Stimulated activated CD4-positive, alpha-beta T cell treated with anti-CD3 and anti-CD28 coated beads, TNF-alpha, amount 100 ng/mL, for 4 hours (primary cell): ENCODE measurements at places on chromosomes 4 and X.

DNA sequence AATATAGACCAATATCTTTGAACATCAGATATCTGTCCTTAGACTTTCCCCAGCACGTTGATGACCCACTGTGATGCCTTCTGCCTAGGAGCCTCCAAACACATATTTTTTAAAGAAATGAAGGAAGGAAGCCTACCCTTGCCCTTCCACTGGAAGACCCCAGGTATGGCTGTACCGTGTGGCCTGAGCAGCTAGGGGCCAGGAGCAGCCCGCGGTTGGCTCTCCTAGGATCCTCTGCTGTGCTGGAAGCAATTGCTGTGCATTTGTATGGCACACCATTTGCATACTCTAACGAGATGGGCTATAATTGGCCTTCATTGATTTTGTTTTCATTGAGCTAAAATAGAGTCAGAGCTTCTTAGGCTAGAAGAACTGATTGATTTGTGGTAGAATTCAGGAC lies 128.8 kb downstream of the GPAT3 start:
- DNase-seq, result no peak

DNA sequence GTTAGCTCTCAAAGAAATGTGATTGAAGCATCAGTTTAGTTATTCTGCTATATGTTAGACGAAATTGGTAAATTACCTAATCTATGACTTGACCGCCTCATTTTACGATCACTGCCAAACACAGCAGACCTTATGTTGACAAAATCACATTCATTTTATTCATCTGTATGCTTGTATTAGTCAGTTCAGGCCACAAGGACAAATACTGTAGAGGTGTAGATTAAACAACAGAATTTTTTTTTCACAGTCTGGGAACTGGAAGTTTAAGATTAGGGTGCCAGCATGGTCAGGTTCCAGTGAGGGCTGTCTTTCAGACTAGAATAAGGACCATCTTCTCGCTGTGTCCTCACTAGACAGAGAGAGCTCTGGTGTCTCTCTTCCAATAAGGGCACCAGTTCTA lies 177.1 kb downstream of the NWD2 start:
- DNase-seq, result no peak

DNA sequence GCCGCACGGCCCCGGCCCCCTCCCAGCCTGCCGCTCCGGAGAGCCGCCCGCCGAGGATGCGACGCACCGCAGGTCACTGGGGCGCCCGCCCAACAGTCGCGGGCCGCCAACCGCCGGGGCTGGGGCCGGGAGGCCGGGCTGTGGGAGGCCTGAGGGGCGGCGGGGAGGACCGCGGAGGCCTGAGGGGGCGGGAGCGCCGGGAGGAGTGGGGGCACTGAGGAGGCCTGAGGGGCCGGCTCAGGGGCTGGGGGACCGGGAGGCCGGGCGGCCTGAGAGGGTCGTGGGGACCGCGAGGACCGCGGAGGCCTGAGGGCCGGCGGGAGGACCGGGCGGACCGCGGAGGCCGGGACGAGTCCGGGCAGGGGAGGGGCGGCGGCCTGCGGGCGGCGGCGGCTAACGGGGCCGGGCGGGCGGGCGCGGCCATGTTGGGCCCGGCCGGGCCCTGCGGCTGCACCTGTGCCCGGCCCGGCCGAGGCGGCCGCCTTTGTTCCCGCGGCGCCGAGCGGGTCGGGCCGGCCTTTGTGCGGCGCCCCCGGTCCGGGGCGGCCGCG lies 353 bp downstream of the NSD2 start:
- DNase-seq, result no peak

DNA sequence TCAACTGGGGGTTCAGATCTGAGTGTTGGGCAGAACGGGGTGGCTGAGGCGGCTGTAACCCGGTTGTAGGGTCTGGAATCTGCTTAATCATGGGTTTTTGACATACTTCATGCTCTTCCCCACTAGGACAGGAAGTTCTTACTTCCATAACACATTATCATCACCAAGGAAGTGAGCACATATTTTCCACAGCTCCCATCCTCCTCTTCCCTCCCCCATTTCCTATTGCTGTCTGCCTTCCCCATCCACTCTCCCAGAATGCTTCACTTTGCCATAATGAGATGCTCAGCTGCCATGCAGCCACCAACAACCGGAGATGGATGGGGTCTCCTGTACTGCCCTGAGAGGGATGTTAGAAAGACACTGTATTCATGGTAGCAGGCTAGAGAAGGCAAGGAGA lies 6.4 kb upstream of the DCUN1D4 start:
- no peak for DNase-seq

DNA sequence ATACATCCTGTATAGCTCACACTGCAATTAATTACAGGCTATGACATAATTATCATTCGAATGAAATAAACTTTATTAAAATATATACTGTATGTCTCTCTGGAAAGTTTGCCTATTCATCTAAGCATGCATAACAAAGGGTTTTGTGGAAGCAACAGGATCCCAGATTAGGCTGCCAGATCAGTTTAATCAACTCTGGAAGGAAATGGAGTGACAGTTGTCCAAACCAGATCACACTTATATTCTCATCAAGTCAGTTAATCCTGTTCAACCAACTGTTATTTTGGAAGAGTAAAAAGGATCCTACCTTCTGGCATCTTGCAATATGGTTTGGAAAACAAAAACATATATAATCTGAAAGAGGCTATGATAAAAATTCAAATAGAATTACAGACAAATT lies 312.2 kb downstream of the FAT4 start:
- DNase-seq, result no peak

GRCh38 chrX:13383907-13384306 lies 64.1 kb upstream of the ATXN3L start:
- DNase-seq, result no peak

- no peak for DNase-seq
Observed at GRCh38 chrX:6448003-6448402, 86.9 kb downstream of the VCX3A start.

GRCh38 chrX:74277320-74277719 lies 26.7 kb upstream of the ZCCHC13 start:
- DNase-seq, result no peak

- DNase-seq, result no peak
Observed at GRCh38 chr4:188452097-188452496, 312.9 kb downstream of the TRIML1 start.

DNA sequence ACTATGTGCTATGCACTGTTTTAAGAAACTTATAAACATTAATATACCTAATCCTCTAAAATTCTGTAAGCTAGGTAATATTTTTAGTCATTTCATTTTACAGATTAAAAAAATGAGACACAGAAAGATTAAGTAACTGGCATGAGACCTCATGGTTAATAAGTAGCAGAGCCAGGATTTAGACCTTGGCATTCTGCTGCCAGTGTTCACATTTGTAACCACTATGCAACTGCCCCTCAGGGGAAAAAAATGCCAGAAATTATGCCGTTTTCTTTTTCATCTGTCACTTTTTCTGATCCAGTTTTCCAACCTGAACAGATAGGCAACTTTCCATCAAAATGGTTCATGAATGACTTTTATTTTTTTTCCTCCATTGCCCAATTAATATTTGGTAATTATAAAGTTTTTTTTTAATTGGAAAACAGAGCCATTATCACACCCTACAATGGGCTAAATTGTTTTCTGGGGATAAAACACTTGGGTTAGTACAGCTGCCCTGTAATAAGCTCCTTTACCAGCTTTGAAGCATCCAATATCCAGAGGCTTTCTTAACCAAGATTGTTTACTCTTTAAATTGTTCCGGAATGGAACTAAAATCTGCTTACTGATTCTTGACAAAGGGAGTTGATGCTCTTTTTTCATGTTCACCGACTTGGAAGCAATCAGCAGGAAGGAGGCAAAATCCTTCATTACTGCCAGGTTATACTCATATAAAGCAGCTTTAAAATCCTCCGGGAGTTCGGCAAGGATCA lies 56.4 kb upstream of the DDX60 start:
- DNase-seq, result no peak

- no peak for DNase-seq
Observed at GRCh38 chr4:95545546-95545945, 3.2 kb downstream of the UNC5C start.

GRCh38 chr4:116438417-116438816 lies 647.0 kb downstream of the TRAM1L1 start:
- DNase-seq, result no peak
